ENCODE measurements at places on chromosomes 4 and X.
A peak's percentile ranks its signal among the peaks of the same experiment; 100 is the strongest.

DNA sequence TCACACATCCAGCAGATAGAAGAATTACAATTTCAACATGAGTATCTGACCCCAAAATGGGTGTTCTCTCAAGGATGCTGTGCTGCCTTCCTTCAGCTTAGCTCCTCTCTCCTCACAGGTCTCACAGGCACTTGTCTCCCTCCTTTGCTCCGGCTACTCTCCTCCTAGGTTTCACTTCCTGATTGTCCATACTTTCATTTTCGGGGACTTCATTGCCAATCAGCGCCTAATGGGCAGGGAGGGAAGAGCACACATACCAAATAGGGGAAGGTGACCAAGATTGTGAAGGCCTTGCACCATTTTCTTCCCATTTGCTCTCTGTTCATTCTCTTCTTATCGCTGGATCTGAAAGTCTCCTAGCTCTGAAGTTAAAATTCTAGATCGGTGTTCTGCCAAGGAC, 125.4 kb upstream of the EOLA2 start:
- H3K36me3 ChIP-seq, result no peaks in the 10 kb centered on the region
- H3K4me3 ChIP-seq, result no peak overlapping the region
- H3K27me3 ChIP-seq, result no peaks in the 10 kb centered on the region
- no peak for DNase-seq
- H3K27ac ChIP-seq, result no peak overlapping the region

DNA sequence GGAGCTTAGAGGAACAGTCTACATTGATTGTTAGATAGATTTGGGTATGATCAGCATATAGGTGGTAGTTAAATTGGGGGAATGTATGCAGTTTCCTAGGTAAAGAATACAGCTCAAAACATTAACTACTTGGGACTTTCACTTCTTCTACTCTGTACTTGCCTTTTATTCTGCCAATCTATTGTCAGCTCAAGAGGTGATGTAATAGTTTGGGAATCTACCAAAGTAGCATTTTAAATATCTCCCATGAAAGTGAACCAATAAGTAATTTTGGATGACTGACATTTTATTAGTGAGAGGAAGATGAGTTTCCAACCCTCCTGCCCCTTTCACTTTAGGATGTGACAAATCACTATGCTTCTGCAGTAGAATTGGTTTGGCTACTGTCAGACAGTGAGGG, 43.4 kb downstream of the NUDT6 start:
- no peak for DNase-seq
- H3K36me3 ChIP-seq, result peaks cover 5% of the 10 kb centered on the region
- H3K4me1 ChIP-seq, result peaks cover 3% of the 10 kb centered on the region
- H3K4me3 ChIP-seq, result no peak overlapping the region
- peaks cover 30% of the 10 kb centered on the region for H3K27me3 ChIP-seq

- peaks cover 8% of the 10 kb centered on the region for H3K27me3 ChIP-seq
- H3K36me3 ChIP-seq, result no peaks in the 10 kb centered on the region
- H3K27ac ChIP-seq, result no peak overlapping the region
Measured at GRCh38 chrX:13377550-13377934, 57.7 kb upstream of the ATXN3L start.

- H3K36me3 ChIP-seq, result no peaks in the 10 kb centered on the region
- DNase-seq, result no peak
- no peak overlapping the region for H3K4me3 ChIP-seq
- no peak overlapping the region for H3K27ac ChIP-seq
- no peaks in the 10 kb centered on the region for H3K27me3 ChIP-seq
Measured at GRCh38 chrX:109350551-109350950, 131.3 kb downstream of the GUCY2F start.

- no peak for DNase-seq
- H3K27ac ChIP-seq, result no peak overlapping the region
- H3K4me3 ChIP-seq, result no peak overlapping the region
Measured at GRCh38 chrX:14590693-14591424, 61.5 kb downstream of the GLRA2 start.

- DNase-seq, result peak; percentile 50
- peaks cover 45% of the 10 kb centered on the region for H3K4me1 ChIP-seq
- H3K4me3 ChIP-seq, result no peak overlapping the region
- no peak overlapping the region for H3K27ac ChIP-seq
Measured at GRCh38 chr4:48033825-48034413, 17.3 kb downstream of the NIPAL1 start.

- H3K4me1 ChIP-seq, result no peaks in the 10 kb centered on the region
- no peaks in the 10 kb centered on the region for H3K36me3 ChIP-seq
- no peak for DNase-seq
- H3K27me3 ChIP-seq, result no peaks in the 10 kb centered on the region
- H3K27ac ChIP-seq, result no peak overlapping the region
- no peak overlapping the region for H3K4me3 ChIP-seq
Measured at GRCh38 chr4:96103086-96103485, 263.2 kb downstream of the PDHA2 start.

DNA sequence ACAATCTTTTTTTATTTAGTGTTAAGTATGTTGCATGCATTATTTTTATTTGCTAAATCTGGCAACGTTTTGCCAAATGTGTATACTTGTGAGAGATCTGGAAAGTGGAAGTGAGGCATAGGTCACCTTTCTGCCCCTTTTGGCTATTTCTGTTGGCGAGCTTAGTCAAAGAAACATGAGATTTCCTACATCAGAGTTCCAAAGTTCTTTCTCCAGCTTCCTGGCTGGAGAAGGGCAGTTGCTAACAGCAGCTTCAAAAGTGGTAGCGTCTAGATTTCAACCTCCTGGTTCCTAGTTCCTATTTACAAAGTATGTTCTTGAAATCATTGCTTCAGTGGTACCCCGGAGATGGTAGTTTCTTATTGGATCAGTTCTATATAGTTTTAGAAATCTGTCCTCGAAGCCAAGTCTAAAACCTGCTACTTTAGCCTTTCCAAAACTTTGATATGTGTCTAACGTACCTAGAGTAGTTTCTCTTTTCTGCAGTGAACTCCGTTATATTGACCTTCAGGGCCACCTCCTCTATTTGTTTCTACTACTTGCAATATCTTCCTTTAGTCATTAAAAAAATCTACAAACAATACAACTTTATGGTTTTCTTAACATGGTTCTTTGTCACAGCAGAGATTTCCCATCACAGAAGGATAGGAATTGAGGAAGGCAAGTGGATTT, 455.8 kb upstream of the FTHL17 start:
- H3K36me3 ChIP-seq, result no peaks in the 10 kb centered on the region
- H3K27me3 ChIP-seq, result no peaks in the 10 kb centered on the region
- H3K27ac ChIP-seq, result no peak overlapping the region

GRCh38 chrX:153502796-153503195, 8.0 kb downstream of the BGN start:
- H3K4me3 ChIP-seq, result no peak overlapping the region
- DNase-seq, result no peak
- H3K27ac ChIP-seq, result no peak overlapping the region
- no peaks in the 10 kb centered on the region for H3K36me3 ChIP-seq

DNA sequence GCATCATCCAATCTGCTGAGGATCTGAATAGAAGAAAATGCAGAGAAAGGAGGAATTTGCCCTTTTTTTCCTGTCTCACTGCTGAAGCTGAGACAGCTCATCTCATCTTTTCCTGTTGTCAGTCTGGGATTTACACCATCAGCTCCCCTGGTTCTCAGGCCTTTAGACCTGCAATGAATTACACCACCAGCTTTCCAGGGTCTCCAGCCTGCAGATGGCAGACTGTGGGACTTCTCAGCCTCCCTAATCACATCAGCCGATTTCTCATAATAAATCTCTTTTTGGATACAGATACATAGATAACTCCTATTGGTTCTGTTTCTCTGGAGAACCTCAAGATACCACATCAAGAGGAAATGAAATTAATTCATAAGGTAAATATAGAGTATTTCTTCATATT, 134.6 kb upstream of the MAB21L2 start:
- H3K27me3 ChIP-seq, result no peaks in the 10 kb centered on the region
- no peak for DNase-seq
- H3K27ac ChIP-seq, result no peak overlapping the region
- H3K4me1 ChIP-seq, result no peaks in the 10 kb centered on the region
- peaks cover 34% of the 10 kb centered on the region for H3K36me3 ChIP-seq

Data from stimulated activated naive B cell treated with anti-CD40 and anti-IgM and Interleukin-4, amounts not matched to agents 10 μg/mL and 1 μg/mL and 100 μg/mL, for 72 hours (primary cell).